ENCODE measurements at places on chromosomes 5 and 9. TPM values are rescaled to one million over a fixed set of nuclear protein-coding genes. Genes with fewer than 3 reads are reported as not detected.

DNA sequence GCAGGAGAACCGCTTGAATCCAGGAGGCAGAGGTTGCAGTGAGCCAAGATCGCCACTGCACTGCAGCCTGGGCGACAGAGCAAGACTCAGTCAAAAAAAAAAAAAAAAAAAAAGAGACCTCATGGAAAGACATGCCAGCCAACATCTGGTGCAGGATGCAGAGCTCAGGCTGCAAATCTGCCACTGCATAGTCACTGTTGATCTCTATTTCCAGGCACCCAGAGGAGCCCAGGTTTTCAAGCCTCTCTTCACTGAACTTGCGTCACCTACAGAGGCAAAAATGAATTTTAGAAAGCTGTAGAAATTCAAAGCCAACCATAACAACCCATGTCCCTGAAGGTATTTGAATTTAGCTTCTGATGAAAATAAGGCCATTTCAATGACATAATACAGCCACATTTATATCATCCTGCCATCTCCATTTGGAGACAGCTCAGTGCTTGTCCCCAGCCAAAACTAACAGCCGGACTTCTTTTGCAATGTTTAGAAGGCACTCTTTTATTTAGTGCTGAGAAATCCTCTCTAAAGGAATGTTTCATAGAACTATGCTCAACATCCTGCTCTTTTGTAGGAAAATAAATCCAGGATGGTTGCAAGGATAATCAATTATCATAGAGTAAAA, 113.3 kb downstream of the SNX18 start:
- no peak for DNase-seq

The FCN2 gene
- total RNA-seq: not detected

GRCh38 chr5:178627259-178627598, 379 bp upstream of the CLK4 start:
- no peak for DNase-seq

The HRCT1 gene
- total RNA-seq: not detected

- DNase-seq: no peak
Observed at GRCh38 chr9:16139774-16140173, 586.9 kb downstream of the CCDC171 start.

DNA sequence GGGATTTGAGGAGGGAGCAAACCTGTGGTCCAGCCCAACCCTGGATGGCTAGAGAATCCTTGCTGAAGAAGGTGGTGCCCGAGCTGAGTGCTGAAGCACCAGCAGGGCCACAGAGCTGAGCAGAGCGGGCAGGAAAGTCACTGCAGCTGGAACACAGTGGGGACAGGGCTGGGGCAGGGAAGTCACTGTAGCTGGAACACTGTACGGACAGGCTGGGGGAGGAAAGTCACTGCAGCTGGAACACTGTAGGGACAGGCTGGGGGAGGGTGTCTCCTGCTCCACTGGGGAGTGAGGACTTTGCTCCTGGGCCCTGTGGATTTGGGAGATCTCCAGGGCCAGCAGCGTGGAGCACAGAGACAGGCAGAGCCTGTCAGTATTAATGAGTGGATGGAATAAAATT, 9.0 kb upstream of the SUSD3 start:
- DNase-seq: no peak

The FGF1 gene
- total RNA-seq: not detected

GRCh38 chr9:14283276-14283675, 30.7 kb downstream of the NFIB start:
- no peak for DNase-seq

- DNase-seq: no peak
Observed at GRCh38 chr9:34375901-34376595, 650 bp downstream of the MYORG start.

GRCh38 chr9:22050924-22051323, 41.8 kb upstream of the CDKN2B start:
- no peak for DNase-seq

DNA sequence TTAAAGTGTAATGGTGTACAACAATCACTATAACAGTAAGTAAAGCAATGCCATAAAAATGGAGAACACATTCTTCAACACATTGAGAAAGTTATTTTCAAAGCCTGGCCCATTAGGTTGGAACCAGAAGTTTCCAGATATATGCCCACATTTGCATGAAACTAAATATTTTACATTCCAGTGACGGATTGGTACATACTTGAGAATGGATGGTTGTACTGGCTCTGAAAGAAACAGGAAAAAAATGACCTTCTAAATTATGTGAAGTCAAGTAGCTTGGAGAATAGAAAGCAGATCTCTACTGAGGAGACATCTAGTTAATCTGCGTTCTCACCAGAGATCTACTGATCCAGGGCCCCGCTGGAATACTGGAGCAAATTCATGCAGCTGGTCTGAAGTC, 1037.0 kb downstream of the NR2F1-AS1 start:
- no peak for DNase-seq

The SLCO6A1 gene
- not detected for total RNA-seq

DNA sequence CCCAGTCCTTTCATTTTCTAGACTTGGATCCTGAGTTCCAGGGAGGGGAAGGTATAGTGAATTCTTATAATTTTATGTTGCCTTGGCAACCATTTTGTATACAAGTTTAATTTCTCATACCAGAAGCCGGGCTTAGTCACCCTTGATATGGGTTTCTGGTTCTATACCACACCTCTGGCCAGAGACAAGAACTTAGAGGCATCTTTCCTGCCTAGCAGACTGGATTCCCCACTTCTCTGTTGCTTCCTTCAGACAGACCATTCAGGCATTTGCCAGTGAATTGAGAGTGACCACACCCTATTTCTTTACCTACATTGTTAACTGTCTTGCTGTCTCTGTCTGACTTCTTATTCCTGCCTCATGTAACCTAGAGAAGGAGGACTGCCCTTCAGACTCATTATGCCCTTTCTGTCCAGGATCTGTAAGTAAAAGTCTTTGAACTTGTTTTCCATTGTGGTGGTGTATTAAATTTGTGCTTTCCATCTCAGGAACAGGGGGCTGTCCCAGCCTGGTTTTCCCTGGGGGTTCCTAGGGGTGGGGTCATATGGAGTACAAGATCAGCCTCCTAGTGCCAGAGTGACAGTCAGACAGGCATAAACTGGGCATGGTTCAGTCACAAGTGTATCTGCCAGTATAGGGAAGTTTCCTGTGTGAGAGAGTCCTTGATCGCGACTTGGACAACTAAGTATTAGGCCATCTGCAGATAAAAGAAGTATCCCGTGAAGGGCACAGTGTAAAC, 27.4 kb downstream of the TNFSF8 start:
- DNase-seq: no peak

The OMD gene
- not detected for total RNA-seq

DNA sequence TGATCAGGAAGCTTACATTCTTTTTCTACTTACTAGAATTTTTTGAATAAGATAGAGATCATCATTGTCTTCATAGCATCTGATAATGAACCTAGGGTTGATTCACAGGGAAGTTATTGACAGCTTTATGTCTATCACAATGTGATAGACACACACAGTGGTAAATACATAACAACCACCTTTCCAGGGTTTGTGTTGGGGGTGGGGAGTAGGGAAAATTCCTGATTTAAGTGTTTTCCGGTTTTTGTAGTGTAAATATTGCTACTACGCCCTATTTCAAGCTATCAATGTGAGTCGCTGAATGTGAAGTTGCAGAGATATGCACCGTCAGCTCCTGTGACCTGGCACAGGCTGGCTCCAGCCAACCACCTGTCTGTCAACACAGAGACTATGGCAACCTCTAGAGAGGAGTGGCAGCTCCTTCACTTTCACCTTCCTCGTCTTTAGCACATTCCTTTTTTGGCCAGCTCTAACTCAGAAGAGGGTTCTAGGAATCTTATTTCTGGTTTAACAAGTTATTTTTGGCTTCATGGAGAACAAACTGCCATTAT, 224.9 kb downstream of the MAT2B start:
- no peak for DNase-seq

The SPAAR gene
- under 0.01 TPM for total RNA-seq

GRCh38 chr5:74850789-74851425, 15.3 kb downstream of the FAM169A start:
- DNase-seq: peak; percentile 13

The MAP3K1 gene
- total RNA-seq: 21.3 TPM

The FGF18 gene
- 0.54 TPM for total RNA-seq

The NR2F1 gene
- total RNA-seq: not detected

- no peak for DNase-seq
Observed at GRCh38 chr5:100469767-100470166, 65.4 kb upstream of the FAM174A start.

The RNF180 gene
- total RNA-seq: under 0.01 TPM

All from hematopoietic multipotent progenitor cell (in vitro differentiated cells).